Activated CD4-positive, CD25-positive, alpha-beta regulatory T cell (primary cell): ENCODE measurements at places on chromosomes 7 and 10.

DNA sequence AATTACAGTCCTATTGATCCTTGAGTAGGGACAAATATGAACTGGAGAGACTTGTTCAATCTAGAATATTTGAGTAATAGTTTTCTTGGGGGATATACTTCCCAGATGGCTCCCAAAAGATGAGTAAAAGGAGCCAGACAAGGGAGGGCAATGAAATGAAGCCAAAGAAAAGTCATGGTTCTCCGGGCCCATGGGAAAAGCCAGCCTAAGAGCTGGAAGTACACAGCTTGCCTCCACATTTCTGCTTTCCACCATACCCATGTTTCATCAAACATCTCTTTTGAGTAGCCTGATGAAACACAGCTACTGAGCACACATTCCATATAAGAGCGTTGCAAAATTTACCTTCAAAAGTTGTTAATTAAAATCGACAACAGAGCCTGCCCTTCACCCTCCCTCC, 535.0 kb upstream of the FZD8 start:
- no peak for DNase-seq

GRCh38 chr10:76403912-76404311, 972.5 kb downstream of the LRMDA start:
- no peak for DNase-seq

DNA sequence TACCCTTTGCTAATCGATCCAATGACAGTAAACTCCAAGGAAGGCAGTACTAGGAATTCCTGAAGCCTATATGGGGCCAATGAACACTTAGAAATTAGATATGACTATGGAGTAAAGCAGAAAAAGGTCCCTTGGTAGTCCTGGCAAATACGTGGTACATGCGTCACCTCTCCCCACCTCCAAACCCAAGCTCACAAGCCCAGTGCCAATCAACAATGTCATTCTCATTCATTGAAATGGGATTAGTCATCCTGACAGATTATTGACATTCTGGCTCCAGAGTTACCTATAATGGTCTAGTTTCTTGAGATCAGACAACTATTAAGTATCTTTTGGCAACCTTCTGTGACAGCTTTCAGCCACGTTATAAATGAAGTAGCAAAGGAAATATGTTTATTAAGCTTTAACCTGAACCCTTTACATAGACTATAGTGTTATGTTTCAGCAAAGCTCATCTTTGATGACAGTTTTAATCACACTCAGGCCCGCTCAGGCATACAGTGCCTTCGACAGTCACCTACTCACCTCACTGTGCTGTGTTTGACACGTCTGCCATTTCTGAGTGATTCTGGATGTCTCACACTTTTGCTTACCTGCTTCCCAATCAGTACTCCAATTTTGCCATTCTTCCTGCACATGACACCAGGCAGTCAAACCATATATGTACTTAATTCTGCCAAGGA, 69.6 kb upstream of the ADO start:
- DNase-seq, result no peak

DNA sequence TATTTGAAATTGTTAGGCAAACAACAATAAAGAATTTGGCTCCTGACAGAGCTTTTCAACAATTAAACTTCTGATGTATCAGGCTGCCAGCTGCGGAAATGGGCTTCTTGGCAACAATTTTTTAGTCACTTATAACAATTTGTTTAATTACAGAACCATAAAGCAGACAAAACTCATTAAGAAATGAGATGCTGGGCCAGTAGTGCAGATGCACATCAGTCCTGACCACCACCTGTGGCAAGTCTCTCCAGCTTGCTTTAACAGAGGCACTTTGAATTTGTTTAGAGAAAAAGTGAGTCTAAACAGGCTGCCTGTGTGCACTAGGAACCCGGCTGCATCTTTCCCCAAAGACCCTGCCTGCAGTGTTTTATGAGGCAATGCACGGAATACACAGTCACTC, 1124.4 kb downstream of the NXPH1 start:
- DNase-seq, result no peak

- DNase-seq, result no peak
Measured at GRCh38 chr10:47319784-47320183, 2.5 kb upstream of the GDF2 start.

GRCh38 chr7:12431886-12432556, 28.4 kb upstream of the VWDE start:
- DNase-seq, result no peak

- no peak for DNase-seq
Measured at GRCh38 chr10:4456776-4457175, 369.2 kb upstream of the AKR1E2 start.

DNA sequence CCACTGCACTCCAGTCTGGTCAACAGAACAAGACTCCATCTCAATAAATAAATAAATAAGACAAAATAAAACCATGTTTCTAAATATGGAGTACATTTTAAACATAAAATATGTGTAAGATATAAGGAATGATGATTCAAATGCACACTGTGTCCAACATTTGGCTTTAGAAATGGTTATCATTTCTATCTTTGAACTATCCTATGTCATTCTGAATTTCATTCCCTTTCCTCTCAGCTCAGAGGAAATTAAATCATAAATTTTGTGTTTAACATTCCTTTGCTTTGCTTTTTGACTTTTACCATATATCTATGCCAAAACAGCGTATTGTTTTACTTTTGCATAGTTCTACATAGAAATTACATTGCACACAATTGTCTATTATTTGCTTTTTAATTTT, 130.9 kb downstream of the GNAT3 start:
- no peak for DNase-seq

DNA sequence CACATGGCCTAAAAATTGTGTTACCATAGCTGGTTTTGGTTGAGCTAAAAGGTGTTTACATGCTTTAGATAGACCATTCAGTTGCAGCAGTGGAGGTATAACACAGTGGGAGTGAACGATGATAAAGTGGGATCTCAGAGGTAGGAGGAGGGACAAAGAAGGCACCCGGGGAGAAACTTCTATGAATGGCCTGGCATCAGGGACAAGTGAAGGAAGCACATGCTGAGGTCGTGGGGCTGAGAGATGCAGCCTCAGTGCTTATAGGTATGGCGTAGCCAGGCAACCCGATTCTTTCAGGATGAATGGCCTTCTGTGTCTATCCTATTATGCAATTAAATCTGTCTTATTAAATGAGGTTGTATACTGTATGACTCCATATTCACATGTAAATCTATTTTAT, 3.9 kb upstream of the CDK6 start:
- DNase-seq, result no peak

DNA sequence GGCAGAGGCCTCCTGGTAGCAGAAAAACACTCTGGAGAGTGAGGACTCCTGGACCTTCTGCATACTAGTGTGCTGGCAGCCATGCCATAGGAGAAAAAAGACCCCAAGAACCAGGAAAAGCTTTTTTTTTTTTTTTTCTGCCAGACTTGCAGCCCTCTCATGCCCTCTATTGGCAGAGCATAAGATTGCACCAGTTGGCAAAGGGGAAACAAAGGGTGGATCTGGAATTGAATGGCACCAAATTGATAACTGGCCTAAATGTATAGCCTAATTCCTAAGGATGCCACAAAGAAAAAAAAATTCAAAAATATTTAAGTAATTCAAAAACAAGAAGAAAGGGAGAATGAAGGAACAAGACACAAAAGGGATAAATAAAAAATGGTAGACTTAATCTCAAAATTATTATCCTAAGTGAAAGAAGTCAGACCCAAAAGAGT, 112.5 kb upstream of the GHITM start:
- no peak for DNase-seq

DNA sequence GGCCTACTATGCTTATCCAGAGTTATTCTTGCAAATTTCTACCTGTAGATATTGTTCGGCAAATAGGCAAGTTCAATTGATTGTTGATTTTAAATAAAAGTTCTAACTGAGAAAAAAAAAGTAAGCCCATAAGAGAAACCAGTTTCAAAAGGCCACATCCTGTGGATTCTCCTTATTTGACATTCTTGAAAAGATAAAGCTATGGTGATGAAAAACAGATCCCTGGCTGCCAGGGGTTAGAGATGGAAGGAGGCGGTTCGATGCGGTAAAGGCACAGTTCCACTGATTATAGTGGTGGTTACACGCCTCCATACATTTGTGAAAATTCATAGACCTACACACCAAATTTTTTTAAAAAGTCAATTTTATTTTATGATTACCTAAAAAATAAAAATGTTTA, 347.8 kb downstream of the KCNMA1 start:
- no peak for DNase-seq

DNA sequence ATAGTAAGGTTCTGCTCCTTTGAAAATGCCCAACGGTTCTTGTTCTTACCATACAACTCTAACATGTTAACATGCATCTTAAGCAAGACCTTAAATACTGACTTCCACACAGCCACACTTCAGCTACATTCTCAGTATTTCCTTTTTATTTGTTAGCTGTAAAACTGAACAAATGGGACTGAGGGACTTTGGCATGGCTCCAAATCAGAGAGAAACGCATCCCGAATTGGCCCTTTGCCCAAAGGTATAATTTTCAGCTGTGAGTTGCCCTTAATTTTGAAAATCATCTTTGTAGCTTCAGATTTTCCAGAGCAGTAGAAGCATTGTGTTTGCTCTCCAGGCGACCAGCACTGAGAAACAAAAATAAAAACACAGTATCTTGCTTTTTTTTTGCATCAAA, 56.4 kb downstream of the NEUROD6 start:
- no peak for DNase-seq

DNA sequence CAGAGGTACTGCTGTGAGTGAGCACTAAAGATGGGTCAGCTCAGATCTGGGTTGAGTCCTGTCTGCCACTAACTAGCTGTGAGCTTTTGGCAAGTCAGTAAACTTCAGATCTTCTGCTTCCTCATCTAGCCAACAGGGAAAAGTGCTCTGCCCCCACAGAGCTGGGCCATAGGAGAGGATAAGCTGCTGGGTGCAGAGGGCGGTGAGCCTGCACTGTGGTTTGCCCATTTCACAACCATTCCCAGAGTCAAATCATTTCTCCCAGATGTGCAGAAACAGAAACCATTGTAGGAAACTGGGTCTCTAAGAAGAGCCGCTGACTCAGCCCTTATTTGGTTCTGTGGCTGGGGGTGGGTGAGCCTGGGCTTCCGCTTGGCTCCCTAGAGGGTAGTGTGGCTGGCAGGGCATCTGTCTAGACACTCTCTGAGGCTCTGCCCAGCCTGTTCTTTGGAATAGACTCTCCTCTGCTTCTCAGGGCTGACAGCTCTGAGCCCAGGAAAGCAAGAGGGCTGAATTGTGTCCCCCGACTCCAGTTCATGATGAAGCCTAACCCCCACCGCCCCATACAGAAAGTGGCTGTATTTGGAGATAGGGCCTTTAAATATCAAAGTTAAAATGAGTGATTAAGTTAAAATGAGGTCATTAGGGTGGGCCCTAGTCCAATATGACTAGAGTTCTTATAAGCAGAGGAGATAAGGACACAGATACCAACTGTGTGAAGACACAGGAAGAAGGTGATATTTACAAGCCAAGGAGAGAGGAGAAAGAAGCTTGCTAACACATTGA, 29.5 kb upstream of the ARHGAP22 start:
- DNase-seq, result no peak

GRCh38 chr7:133649593-133649992, 396.7 kb downstream of the EXOC4 start:
- DNase-seq, result no peak
